ENCODE measurements at places on chromosomes 11 and 22.

- no peak for DNase-seq
These were observed 99.2 kb downstream of the VPREB1 start for GRCh38 chr22:22343581-22344296.

DNA sequence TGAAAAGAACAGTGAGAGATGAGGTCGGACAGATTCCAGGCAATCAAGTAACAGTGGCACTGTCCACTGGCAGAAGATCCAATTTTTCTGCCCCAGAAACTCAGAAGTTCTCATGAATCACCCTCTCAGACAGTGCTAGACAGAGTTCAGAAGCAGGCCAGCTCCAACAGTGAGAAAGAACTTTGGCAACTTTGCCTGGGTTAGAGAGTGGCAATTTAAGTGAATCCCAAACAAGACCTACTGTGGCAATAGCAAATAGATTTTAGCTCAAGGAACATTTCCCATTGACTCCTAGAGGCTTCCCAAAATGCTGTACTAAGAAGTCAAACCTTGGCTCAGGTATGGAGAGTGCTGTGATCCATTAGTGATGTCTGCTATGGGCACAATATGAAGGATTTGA lies 12.3 kb downstream of the CD44 start:
- no peak for DNase-seq

DNA sequence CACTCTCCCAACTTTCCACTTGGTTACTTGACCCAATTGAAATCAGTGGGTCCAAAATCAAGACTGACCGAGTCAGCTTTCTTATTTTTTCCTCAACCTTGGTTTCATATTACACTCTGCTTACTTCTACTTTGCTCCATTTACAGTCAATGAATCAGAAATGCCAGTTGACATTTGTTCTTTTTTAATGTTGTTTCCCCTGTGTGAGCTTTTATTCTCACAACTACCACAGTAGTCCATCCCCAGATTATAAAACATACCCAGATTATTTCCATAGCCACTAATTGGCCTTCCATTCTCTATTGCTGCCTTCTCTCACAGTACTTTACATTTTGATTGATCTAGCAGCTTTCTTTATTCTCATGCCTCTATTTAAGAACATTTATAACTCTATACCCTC lies 50.0 kb downstream of the DNAJC24 start:
- DNase-seq = no peak

DNA sequence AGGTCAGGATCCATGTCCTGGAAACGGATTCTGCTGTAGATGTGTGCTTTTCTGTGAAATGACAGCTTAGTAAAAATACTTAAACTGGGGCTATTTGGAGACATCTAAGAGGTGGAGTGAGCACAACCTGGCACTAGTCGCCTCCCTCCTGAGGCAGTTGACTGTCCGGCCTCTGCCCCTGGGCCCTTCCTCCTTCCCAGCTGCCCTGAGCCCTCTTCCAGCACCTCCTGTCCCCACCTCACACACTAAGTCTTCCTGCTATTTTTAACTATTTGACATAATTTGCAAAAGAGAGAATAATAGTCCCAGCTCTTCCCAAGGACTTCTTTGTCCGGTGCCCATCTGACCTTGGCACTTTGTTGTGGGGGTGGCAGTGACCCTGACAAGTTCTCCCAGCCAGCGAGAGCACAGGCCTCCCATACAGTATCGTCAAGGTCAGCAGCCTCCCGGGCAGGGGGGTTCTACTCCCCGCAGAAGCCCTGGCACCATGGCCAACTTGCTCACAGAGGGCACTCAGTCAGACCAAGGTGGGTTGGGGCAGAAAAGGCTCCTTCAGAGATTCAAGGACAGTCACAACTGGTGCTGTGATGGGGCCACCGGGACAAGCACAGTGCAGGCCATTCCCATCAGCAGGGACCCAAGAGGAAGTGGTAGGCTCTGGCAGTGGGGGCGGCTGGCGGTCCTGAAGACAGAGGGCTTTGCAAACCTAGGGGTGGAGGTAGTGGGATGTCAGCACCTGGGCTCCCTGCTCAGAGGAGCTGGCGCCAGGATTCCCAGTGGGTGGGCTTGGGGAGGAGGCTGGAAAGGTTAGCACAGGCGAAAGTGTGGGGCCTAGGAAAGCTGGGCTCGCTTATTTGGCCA lies 5.5 kb upstream of the NEAT1 start:
- no peak for DNase-seq

DNA sequence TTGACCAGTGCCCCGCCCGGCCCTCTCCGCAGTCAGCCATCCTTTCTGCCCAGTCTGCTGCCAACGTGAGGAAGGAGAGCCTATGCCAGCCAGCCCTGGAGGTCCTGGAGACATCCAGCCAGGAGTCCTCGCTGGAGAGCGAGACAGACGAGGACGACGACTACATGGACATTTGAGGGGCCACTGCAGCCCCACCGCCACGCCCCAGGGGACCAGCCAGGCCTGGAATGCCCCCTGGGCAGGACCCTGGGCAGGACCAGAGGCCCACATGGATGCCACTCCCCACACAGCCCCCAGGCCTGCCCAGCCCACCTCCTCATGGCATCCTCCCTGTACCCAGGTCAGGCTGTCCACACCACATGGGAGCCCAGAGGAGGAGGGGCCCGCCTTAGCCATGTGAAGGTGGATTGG lies 3.3 kb upstream of the SUSD2 start:
- no peak for DNase-seq

DNA sequence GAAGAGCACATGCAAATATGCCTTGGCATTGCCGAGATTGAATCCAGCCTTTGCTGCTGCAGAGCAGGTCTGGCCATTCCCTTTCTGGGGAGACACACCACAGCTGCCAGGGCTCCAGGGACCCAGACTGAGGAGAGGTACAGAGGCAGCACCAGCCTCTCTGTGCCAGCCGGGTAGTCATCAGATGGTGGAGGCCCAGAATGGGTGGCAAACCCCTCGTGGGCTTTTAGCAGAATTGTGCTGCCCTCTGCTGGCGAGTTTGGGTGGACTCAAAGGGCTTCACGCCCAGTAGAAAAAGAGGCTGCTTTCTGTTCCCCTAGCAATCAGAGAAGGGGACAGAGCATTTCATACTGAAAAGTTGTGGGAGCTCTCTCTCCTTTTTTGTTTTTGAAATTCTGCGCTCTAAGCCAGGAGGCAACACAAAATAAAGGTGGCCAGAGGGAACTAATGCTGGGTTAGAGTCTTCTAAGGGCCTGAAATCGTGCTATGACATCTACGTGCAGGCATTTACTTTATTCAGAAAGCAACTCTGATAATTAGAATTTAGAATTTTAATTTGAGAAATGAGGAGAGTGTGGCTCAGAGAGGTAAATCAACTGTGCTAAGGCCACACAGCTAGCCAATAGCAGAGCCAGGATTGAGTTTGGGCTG lies 158.8 kb upstream of the NAV2 start:
- peak; percentile 50 for DNase-seq

DNA sequence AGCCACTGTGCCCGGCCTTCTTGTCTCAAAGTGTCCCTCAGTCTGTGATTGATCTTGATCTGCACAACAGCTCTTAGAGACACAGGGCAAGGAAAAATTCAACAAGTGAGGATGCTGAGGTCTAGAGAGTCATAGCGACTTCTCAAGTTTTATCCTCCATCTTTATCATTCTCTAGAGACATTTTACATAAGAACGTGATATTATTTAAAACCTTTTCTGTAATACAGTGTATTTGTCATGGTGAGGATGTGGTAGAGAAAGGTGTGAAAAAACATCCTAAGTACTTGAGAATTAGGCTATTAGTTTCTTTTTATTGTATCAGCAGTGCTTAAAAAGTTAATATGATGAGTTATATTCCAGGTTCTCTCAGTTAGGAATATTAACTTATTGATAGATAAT lies 50.2 kb downstream of the EMSY start:
- DNase-seq = no peak

GRCh38 chr11:119684361-119685110 lies 44.5 kb downstream of the NECTIN1 start:
- peak; percentile 67 for DNase-seq

GRCh38 chr11:74839971-74840370 lies 91.3 kb downstream of the RNF169 start:
- no peak for DNase-seq

- peak; percentile 3 for DNase-seq
These were observed 63.0 kb downstream of the ARHGAP8 start for GRCh38 chr22:44815099-44816070.

DNA sequence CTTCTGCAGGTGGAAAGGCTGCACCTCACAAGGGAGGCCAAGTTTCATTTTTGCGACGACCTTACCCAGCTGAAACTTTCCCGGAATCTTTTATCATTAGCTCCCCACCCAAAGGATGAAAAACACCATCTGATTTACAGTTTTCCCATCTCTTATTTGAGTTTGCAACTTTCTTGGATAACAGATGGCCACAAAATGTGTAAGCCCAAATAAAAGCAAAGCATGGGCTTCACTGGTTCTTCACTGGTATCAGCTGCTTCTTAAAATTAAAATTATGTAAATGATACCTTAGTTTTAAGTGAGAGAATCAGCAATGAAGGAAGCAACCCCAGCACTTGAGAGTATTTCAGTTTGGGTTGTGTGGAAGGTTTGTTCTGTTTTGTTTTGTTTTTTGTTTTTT lies 55.8 kb downstream of the PARVA start:
- DNase-seq = no peak

DNA sequence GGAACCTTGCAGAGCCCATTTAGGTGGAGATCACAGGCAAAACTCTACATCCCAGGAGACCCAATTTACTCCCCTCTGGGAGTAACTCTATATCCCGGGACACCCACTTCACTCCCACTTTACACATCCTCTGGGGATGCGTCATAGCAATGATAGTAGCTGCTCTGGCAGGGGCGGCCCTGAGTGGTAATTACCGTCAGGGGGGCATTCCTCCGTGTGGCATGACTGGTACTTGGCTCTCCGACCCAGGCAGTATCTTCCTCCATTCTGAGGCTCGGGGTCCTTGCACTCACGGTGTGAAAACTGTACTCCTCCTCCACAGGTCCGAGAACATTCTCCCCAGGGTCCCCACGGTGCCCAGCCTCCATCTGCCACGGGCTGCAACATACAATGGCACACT lies 17.2 kb downstream of the ADAMTS8 start:
- DNase-seq = no peak

DNA sequence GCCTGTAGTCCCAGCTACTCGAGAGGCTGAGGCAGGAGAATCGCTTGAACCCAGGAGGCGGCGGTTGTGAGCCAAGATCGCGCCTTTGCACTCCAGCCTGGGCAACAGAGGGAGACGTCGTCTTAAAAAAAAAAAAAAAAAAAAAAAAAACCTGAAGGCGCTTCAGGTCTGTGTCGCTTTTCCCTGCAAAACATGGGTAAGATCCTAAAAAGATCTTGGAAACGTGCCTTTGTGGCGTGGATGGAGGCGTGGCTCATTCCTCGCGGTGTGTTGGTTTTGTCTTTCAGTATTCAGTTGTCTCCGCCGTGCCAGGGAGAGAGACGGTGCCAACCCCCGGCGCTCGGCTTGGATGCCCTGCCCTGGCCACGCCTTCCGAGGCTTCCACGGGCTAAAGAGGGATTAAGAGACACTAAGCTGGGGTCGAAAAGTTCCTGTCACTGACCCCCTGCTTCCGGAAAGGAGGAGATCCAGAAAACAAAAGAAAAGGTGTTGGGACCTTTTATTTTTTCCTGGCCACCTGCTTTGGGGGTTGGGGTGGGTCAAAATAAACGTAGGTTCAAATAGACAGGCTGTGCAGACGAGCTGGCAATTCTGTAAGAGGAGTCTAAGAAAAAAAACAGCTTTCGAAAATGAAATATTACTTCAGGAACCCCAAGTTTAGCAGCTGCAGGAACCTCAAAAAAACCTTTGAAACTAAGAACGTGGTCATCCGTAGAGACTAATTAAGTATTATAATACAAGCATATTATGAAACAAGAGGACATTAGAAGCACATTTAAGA lies 1.1 kb upstream of the SLC35F2 start:
- no peak for DNase-seq

DNA sequence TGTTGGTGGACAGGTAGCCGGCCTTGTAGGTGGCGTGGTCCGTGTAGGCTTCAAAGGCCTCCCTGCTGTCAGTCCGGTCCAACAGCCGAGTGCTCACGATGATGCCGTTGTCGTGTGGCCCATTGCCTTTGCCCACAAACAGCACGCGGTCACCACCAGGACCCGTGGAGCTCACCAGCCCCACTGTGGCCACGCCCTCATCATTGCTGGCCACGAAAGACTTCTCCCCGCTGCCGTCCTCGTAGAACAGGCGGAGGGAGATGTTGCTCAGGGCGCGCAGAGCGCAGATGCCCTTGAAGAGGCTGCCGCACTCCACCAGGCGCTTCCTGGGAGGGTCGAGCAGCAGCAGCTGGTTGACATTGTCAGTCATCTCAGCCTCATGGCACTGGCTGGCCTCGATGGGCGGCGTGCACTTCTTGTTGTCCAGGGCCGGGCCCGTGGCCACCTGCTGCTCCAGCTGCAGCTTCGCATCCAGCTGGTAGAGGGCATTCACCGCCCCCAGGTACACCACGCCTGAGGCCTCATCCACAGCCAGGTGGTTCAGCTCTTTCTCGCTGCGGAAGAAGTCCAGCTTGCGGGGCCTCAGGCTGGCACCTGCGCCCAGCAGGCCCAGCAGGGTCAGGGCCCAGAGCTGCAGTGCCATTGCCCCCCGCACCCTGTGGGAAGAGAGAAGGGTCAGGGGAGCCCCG lies 17.4 kb downstream of the PLXNB2 start:
- no peak for DNase-seq

All from kidney glomerular epithelial cell (primary cell).